ENCODE measurements at places on chromosomes 5 and 9.

- no peak for DNase-seq
These were observed 100.3 kb downstream of the ENTREP1 start for GRCh38 chr9:69425136-69425801.

DNA sequence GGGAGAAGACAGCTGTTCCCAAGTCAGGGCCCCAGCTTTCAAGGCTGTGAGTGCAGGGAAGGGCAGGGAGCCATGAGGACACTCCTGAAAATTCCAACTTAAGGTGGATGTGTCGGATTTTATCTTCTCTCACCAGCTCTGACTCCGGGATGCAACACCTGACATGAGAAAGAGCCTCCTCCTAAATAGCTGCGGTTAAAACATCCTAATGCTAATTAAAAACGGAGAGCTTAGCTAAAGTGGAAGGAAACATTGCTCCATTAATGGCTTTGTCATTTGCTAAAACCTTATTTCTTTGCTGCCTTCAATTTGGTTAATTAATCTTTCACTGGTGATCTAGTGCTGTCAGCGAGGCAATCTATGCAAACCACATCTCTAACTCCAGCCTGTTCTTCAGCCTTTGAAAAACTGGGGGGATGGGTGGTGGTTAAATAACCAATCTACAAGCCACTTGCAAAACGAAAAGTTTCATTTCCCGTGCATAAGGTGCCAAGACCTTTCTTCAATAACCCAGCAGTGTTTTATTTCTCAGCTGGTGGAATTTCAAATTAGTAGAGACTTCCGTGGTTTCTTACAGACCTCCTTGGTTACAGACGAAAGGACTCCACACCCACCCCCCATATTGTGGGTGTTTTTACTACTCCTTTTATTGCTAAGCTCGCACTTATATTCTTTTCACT is 379.6 kb downstream of the MLLT3 start:
- DNase-seq, result peak; percentile 17

- no peak for DNase-seq
These were observed 29.3 kb downstream of the PTPA start for GRCh38 chr9:129140397-129141065.

- DNase-seq, result no peak
These were observed 54.4 kb upstream of the FABP6 start for GRCh38 chr5:160174780-160175437.

- no peak for DNase-seq
These were observed 46.7 kb downstream of the ZNF354A start for GRCh38 chr5:178683783-178684182.

Data from CD4-positive, alpha-beta T cell treated with Interferon gamma for 1 hour (primary cell).